NCI-H69 (cell line): ENCODE measurements at places on chromosomes 12 and 14.

DNA sequence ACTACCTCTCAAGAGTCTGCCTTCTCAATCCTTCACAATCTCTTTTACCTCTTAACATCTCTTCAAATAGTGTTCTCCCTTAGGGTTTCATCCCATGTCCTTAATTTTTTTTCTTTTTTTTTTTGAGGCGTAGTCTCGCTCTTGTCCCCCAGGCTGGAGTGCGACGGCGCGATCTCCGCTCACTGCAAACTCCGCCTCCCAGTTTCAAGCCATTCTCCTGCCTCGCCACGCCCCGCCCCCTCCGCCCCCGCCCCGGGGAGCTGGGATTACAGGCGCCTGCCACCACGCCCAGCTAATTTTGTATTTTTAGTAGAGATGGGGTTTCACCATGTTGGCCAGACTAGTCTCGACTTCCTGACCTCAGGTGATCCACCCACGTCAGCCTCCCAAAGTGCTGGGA, 7.0 kb upstream of the BCAT1 start:
- DNase-seq = no peak

GRCh38 chr14:65892315-65892714, 479.8 kb downstream of the FUT8 start:
- peak; percentile 38 for DNase-seq

GRCh38 chr12:121980191-121980891, 41.3 kb upstream of the BCL7A start:
- DNase-seq = no peak

GRCh38 chr12:88468581-88468980, 111.7 kb downstream of the KITLG start:
- no peak for DNase-seq

DNA sequence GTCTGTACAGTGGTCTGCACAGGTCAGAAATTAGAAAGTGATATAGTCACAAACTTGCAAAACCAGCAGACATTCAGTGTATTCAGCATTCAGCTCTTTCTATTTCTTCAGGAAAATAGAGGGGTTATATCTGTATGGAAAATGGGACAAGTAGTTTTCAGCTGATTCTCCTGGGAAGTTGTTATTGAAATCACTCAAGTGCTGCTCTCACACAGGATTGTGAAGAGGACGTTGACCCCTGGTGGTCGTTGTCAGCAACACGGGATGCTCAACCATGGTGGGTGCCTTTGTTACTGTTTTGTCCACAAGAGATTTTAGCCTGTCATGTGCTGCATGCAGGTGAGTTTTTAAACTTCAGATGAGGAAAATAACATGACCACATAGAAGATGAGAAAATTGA, 981.8 kb downstream of the TMEM121 start:
- no peak for DNase-seq

GRCh38 chr12:12229556-12230092, 37.2 kb downstream of the LRP6 start:
- DNase-seq = peak; percentile 46

DNA sequence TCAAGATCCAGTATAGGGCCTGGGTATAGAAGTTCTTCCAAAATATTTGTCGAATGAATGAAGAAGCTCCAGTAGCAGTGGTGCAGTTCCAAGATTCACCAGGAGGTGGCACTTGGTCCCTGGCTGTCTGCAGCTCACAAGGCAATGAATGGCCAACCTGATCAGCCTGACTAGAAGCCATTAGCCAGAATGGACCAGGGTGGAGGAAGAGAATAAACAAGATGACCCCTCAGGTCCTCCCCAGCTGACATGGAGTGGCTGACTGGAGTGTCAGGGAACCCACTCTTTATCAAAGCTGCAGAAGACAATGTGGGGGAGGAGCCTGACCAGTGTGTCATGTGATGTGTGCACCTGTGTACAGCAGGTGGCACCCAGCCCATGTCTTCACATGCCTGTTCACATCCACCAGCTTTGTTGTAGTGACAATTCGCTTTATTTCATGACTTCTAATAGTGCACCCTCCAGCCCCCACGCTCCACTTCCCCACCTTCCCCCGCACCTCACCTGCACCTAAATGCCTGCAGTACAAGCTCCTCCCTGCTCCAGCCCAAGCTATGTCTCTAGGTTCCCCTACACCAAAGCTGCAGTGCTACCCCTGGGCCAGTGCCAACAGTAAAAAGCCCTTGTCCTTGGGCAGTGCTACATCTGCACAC, 3.0 kb downstream of the LTBP2 start:
- DNase-seq = peak; percentile 92

DNA sequence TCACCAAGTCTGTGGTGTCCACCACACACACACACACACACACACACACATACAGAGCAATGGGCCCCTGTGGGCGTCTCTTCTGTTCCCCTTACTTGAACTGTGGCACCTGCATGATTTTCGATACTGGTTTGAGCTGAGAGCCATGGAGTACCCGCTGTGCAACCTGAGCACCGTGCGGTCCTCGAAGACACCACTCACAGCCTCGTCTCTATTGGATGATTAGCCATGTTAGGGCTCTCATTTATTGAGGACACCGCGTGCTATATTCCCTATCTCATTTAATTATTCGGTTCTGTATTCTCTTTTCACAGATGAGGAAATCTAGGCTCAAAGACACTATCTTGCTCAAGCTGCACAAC, 623 bp upstream of the C14orf132 start:
- DNase-seq = peak; percentile 74

DNA sequence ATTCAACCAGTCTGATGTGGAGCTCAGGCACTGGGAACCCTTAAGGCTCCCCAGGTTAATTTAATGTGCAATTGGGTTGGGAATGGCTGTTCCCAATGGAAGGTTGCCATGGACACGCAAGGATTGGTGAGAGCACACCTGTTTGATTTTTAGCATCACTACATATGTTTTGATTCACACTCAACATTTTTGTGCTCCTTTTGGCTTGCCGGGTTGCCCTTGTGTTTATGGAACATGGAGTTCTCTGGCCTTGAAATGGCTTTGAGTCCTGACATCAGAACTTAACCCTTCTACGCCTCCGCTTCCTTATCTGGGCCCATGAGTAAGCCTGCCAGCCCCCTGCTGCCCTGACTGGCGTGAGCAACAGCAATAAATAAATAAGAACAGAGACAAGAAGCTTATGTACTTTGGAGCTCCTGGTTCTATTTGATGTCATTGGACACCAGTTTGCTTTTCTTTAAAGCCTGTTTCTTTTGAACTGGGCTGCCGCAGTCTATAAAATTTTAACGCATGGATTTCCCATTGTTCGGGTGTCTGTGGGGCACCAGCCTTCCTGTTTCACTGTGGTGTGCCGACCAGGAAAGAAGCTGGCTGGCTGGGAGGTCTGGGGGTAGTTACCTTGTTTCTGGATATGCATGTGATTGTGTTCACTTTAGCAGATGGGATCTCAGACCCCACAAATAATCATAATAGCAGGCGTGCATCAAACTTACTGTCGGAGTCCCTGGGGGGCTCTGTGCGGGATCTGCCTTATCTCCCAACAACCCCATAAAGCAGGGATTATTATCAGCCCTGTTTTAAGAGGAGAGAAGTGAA, 27.8 kb downstream of the TBX3 start:
- DNase-seq = no peak

DNA sequence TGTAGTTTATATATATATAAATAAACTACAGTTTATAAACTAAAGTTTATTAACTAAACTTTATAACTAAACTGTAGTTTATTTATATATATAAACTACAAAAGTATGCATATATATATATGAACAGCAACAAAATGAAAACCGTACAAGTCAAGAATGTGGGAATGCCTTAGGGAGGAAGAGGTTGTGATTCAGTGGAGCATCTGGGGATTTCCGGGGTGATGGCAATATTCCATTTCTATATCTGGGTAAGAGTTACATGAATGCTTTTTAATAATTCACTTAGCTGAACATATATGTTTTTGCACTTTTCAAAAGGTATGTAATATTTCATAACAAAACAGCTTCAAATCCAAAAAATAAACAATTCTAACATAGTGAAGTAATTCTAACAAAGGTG, 30.1 kb upstream of the CAND1 start:
- no peak for DNase-seq

GRCh38 chr14:103476631-103477030, 46.0 kb downstream of the CKB start:
- no peak for DNase-seq

- no peak for DNase-seq
Observed at GRCh38 chr12:121849665-121850064, 9.0 kb downstream of the HPD start.
